CD4-positive, alpha-beta T cell (primary cell): ENCODE measurements at places on chromosomes 11 and 22.

DNA sequence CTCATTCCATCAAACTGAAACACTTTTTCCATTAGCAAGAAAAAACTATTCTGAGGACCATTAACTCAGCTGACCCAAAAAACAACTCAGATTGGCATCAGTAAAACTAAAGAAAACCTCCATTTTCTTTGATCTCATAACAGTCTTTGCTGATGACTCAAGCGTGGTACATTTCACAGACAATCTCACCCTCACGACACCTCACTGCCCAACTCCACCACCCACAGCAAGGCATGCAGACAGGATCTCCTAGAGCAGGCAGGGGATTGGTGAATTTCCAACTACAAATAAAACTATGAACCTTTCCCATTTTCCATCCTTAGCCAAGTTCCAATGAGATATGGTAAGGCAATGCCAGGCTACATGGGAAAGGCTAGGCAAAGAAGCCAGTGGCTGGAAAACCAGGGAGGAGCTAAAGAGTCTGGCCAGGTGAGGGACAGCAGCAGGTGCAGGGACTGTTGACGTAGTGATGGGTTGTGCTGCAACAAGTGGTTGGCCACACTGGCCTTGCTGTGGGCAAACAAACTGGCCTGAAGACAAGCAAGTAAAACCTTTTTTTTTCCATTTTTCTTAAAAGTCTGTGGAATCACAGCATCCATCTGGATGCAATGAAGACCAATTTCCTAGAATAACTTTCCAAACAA is 97.2 kb downstream of the SERGEF start:
- DNase-seq = no peak

DNA sequence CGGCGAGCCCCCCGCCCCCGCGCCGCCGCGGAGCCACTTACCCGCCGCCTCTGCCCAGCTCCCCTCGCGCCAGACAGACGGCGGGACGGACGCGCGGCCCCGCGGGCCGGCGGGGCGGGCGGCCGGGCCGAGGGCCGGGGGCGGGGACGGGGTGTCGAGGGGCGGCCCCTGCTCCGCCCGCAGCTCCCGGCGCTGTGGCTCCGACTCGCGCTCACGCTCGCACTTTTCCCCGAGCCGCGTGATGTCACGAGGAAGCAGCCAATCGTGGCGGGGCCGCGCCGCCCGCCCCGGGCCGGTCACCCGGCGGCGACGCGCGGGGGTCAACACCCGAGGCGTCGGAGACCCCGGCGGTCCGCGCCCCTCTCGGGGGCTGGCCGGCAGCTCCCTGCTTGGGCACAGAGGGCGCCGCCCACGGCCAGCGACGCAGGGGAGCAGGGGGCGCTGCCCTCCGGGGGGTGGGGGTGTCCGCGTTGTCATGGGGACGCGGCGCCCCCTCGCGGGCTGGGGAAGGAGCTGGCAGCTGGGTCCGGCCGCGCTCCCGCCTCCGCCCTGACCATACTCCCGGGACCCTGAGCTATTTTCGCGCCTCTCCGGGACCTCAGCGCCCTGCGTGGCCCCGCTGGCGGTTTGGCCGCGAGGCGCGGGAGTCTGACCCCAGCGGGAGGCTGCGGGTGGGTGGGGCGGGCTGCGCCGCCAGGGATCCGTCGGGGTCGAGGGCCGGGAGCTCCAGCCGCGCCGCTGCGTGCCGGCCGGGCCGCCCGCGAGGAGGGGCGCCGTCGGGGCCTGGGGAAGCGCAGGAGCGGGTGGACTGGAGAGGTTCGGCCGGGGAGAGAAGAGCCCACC is at the start of gene CHRM4:
Gene CHRM4 (minus strand): TSS at position 199 of the 843 bp plus-strand sequence. CDS start 5,219 bp downstream, outside the sequence.
- DNase-seq = no peak

- no peak for DNase-seq
These were observed 18.3 kb downstream of the PIK3IP1 start for GRCh38 chr22:31274017-31274416.

DNA sequence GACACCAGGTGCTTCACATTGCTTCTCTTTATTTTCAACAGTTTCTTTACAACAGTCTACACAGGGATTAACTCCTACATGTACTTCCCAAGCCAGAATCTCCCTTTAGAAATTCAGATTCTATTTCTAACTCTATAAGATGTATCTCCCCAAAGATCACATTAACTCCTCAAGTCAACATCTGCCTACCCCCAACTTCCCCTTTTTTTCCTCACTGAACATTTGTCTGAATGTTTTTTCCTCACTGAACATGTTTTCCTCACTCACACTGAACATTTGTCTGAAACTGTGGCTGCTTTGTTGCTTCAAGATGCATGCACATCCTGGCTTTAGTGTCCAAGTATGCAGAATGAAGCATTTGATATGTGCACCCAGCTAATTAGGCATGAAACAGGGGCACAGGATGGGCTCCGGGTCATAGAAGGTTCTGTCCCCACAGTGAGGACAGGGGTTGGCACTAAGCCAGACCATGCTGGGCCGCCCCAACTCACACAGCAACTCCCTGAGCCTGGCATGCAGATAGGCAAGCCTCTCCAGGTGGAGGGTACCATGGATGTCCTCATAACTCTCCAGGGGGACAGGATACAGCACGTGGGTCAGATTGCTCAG is 11.3 kb downstream of the PRAME start:
- DNase-seq = no peak

DNA sequence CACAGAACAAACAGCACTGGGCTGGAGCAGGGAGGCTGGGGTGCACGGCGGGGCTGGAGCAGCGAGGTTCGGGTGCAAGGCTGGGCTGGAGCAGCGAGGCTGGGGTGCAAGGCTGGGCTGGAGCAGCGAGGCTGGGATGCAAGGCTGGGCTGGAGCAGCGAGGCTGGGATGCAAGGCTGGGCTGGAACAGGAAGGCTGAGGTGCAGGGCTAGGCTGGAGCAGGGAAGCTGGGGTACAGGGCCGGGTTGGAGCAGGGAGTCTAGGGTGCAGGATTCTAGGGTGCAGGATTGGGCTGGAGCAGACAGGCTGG is 198.5 kb downstream of the BRD1 start:
- DNase-seq = no peak

DNA sequence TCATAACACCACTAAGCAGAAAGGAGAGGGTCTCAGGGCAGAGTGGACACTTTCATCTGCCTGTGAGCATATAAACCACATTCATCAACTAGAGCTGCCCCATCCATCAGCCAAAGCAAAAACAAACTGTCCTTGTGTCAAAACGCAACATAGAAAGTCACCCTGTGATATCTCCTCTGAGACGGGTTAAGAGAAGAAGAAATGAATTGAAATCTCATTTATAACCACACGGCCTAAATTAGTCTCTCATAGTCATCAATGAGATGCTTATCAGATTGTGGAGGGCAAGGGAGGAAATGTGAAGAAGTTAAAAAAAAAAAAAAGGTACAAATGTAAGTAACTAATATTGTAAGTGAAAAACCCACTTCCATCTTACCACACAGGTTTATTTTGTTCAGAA is 75.7 kb downstream of the SIK3 start:
- no peak for DNase-seq

GRCh38 chr11:65538915-65539743 is 14.2 kb downstream of the SCYL1 start:
- no peak for DNase-seq
